GM23248 (cell line): ENCODE measurements at places on chromosomes 2 and 18. TPM values are rescaled to one million over a fixed set of nuclear protein-coding genes. Genes with fewer than 3 reads are reported as not detected.

Gene CFAP210
- not detected in 2 replicates for total RNA-seq

Gene LRP2
- total RNA-seq: not detected in 2 replicates

Gene FAM237A
- not detected in 2 replicates for total RNA-seq

Gene STEAP3
- total RNA-seq: 29.5 and 30.5 TPM in 2 replicates

Gene ALPP
- total RNA-seq: not detected in 2 replicates

DNA sequence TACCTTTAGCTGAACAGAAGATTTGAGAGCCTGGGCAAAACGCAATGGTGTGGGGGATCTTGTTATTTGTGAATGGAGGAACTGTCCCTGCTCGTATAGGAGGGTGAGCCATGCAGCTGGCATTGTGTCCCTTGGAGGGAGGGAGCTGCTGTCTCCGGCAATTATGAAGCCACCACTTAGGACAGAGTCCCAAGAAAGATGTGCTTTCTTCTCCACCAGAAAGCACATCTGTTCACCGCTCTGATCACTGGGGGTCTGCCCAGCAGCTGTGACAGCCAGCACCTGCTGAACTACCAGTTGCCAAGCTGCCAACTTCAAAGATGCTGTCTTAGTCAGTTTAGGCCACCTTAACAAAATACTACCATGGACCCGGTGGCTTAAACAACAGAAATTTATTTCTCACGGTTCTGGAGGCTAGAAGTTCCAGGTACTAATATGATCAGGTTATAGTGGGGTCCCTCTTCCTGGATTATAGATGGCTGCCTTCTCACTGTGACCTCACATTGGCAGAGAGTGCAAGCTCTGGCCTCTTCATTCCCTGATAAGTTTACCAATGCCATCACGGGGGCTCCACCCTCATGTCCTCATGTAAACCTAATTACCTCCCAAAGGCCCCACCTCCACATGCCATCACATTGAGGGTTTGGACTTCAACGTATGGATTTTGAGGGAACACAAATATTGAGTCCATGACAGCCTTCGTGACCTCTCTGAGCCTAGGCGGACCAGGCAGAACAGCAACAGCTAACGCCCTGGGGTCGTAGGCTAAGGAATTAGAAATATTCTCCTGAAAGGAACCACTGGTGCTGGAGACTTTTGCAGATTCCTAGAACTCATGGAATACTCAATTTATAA is 148.3 kb downstream of the RHBDD1 start:
- no peaks in the 10 kb centered on the region for H3K27me3 ChIP-seq
- no peaks in the 10 kb centered on the region for H3K36me3 ChIP-seq
- no peak for DNase-seq
- no peak overlapping the region for H3K27ac ChIP-seq
- peaks cover 4% of the 10 kb centered on the region for H3K4me1 ChIP-seq
- no peak overlapping the region for H3K4me3 ChIP-seq

GRCh38 chr2:25324905-25325592 is 16.7 kb downstream of the DNMT3A start:
- 0 out of 2 replicates have a peak, but pooled peaks cover 5% of the 10 kb centered on the region for H3K36me3 ChIP-seq
- H3K4me3 ChIP-seq: no peak overlapping the region
- no peaks in the 10 kb centered on the region for H3K27me3 ChIP-seq
- DNase-seq: peak; percentile 68
- H3K27ac ChIP-seq: no peak overlapping the region

DNA sequence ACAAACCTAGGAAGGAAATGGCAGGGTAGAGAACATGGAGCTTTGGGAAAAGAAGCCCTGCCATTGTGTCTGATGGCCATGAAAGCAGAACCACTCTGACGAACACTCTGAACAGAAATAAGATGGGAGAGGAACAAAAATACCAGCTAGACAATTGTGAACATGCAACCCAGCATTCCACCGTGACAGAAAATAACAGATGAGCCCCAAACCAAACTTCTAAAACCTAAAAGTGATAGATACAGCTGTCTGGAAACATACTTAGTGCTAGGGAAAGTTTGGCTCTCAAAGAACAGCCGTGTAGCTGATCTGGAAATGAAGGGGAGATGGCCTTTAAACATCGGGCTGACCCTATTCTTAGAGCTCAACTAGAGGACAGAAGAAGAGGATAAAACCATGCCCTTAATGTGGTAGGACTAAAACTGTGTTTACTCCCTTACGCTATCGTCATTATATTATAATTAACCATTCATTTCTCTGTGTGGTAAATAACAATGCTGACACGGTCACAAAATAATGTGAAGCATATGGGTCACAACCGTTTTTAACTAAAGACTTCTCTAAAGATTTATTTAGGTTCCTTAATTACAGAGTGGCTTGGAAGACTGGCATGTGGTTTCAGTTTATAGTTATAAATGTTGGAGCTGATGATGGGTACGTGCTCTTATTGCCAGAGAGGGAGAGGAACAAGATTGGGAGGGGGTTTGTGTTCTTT is 80.6 kb downstream of the MYO1B start:
- H3K4me3 ChIP-seq: 0 out of 2 replicates have a peak overlapping the region, but pooled peaks have one; percentile 5

DNA sequence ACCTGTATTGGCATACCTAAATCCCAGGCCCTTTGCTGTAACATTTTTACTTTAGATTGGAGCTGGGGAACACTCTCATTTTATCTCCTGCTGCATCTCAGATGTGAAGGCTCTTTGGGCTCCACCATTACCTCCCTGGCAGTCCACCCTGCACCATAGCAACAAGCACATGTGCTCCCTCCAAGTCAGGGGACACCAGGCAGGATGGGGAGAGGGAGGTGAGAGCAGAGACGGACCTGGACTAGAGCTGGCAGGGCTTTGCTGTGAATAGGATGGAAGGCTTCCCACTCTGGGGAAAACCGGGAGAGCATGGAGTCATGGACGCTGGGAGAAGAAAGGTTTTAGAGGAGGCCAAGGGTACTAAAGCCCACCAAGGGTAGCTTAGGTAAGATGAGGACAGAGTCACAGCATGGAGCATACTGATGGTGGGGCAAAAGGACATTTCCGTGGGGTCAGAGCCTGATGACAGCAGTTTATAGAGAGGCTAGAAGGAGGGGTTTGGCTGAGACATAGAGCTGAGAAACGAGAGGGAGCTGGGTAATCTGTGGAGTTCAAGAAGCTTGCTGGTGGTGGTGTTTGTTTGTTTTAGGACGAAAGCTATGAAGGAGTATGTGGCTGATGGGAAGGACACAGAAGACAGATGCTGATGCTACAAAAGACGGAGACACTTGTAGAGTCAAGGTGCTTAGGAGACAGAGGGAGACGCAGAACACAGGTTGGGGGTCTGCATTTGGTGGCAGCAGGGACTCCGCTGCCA is 134.8 kb downstream of the COL6A3 start:
- peak; percentile 13 for DNase-seq
- H3K36me3 ChIP-seq: no peaks in the 10 kb centered on the region
- H3K27ac ChIP-seq: peak overlapping the region; percentile 98
- H3K4me3 ChIP-seq: peak overlapping the region; percentile 11; the same call in 1 of the 2 replicates
- H3K4me1 ChIP-seq: peaks cover 67% of the 10 kb centered on the region

DNA sequence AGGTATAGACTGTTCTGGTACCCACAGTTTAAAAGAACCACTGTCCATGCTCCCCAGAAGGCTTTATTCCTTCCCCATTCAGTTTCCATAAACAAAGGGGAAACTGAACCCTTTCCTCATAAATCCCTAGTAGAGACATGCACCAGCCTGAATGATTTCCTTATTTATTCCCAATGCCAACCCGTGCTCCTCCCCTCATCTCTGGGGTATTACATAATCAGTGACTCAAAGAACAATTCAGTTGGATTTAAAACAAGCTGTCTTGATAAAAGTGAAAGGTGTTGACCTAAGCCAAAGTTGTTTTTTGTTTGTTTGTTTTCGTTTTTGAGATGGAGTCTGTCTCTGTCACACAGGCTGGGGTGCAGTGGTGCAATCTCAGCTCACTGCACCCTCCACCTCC is 418.5 kb upstream of the CNTNAP5 start:
- DNase-seq: no peak
- no peak overlapping the region for H3K4me3 ChIP-seq
- H3K36me3 ChIP-seq: no peaks in the 10 kb centered on the region

- no peaks in the 10 kb centered on the region for H3K36me3 ChIP-seq
- peaks cover 27% of the 10 kb centered on the region for H3K4me1 ChIP-seq
- DNase-seq: peak; percentile 35
- H3K4me3 ChIP-seq: no peak overlapping the region
- no peak overlapping the region for H3K27ac ChIP-seq
Observed at GRCh38 chr2:127012215-127012614, 94.7 kb downstream of the BIN1 start.

DNA sequence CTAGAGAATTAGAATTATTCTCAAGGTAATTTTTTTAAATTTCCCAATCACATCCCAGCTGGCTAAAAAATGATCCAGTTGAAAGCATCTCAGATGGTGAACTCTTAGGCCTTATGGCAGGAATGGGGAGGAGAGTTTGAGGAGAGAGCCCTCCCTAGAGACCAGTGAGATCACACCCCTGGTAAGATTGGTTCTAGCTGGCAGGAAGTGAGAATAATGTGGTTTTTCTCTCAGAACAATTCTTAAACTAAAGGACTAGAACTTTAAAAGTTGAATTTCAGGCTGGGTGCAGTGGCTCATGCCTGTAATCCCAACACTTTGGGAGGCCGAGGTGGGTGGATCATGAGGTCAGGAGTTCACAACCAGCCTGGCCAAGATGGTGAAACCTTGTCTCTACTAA is 120.2 kb downstream of the MYO3B start:
- H3K27ac ChIP-seq: no peak overlapping the region
- H3K27me3 ChIP-seq: no peaks in the 10 kb centered on the region
- H3K4me1 ChIP-seq: no peaks in the 10 kb centered on the region
- no peak for DNase-seq

DNA sequence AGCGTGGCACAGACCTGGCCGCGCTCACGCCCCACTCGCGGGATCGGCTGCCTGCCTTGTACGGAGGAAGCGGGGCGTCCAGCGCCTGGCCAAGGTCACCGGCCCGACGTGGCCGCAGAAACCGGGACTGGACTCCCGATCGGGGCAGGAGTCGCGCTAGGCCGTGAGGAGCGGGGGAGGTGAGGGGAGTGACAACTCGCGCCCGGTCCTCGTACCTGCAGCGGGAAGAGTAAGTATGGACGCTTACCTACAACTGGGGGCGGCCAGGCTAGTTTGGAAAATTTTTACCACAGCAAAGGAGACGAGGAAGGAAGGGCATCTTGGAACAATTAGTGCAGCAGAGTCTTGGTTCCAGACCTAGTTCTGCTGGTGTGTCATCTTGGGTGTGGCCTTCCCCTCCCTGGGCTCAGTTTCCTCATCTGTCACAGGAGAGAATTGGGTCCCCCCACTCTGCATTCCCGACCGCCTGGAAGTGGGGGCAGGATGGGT is 693 bp downstream of the UBE2F start:
- peak overlapping the region; percentile 33 for H3K27ac ChIP-seq
- H3K27me3 ChIP-seq: no peaks in the 10 kb centered on the region
- H3K4me1 ChIP-seq: peaks cover 19% of the 10 kb centered on the region
- peak; percentile 58 for DNase-seq

- no peaks in the 10 kb centered on the region for H3K36me3 ChIP-seq
- peak overlapping the region; percentile 60 for H3K27ac ChIP-seq
- peak; percentile 81 for DNase-seq
- H3K4me3 ChIP-seq: peak overlapping the region; percentile 24; the same call in 1 of the 2 replicates
- H3K4me1 ChIP-seq: peaks cover 17% of the 10 kb centered on the region
- H3K27me3 ChIP-seq: no peaks in the 10 kb centered on the region
Observed at GRCh38 chr2:239328351-239329191, 72.2 kb downstream of the HDAC4 start.

DNA sequence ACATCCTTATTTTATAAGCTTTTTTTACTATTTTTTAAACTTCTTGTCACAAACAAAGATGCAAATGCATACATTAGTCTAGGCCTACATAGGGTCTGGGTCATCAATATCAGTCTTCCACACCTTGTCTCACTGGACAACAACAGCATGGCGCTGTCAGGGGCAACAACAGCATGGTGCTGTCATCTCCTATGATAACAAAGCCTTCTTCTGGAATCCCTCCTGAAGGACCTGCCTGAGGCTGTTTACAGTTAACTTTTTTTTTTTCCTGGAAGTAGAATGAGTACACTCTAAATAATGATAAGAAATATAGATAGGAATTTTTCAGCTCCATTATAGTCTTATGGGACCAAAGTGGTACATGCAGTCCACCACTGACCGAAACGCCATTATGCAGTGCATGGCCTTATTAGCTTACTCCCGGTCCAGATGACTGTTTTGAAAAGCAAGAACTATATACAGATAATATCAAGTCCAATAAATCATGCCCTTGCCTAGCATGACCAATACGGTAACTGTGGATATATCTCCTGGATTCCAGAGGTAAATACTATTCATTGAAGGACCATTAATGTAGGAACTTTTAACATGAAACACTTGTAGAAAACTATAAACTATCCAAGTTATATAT is 38.4 kb downstream of the TCF4 start:
- DNase-seq: no peak
- H3K4me1 ChIP-seq: peaks cover 13% of the 10 kb centered on the region; the same call in 1 of the 2 replicates
- H3K4me3 ChIP-seq: no peak overlapping the region
- no peaks in the 10 kb centered on the region for H3K36me3 ChIP-seq
- H3K27me3 ChIP-seq: no peaks in the 10 kb centered on the region

DNA sequence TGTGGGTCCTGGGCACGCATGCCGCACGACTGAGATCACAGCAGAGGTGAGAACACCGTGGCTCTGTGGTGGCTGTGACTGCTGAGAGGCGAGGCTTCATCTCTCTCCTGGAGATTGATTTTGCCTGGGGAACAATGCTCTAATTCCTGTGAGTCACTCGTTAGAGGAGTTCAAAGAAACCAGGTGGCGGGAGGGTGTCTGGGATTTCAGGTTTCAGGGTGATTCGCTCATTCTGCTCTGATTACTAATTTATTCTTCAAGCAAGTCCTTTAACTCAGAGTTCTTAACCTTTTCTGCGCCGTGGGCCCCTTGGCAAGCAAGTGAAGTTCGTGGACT is 56.3 kb downstream of the GLI2 start:
- peak; percentile 43 for DNase-seq
- no peak overlapping the region for H3K4me3 ChIP-seq
- no peaks in the 10 kb centered on the region for H3K36me3 ChIP-seq
- H3K27ac ChIP-seq: no peak overlapping the region
- H3K4me1 ChIP-seq: peaks cover 21% of the 10 kb centered on the region
- no peaks in the 10 kb centered on the region for H3K27me3 ChIP-seq

GRCh38 chr2:121833358-121833723 is 77.9 kb downstream of the TSN start:
- H3K36me3 ChIP-seq: no peaks in the 10 kb centered on the region
- DNase-seq: no peak
- H3K4me3 ChIP-seq: no peak overlapping the region

GRCh38 chr2:140498360-140498759 is 1632.5 kb downstream of the LRP1B start:
- no peak overlapping the region for H3K27ac ChIP-seq
- H3K4me3 ChIP-seq: no peak overlapping the region
- no peak for DNase-seq
- H3K27me3 ChIP-seq: no peaks in the 10 kb centered on the region
- H3K36me3 ChIP-seq: no peaks in the 10 kb centered on the region
